ENCODE measurements at places on chromosomes 5 and 9.

DNA sequence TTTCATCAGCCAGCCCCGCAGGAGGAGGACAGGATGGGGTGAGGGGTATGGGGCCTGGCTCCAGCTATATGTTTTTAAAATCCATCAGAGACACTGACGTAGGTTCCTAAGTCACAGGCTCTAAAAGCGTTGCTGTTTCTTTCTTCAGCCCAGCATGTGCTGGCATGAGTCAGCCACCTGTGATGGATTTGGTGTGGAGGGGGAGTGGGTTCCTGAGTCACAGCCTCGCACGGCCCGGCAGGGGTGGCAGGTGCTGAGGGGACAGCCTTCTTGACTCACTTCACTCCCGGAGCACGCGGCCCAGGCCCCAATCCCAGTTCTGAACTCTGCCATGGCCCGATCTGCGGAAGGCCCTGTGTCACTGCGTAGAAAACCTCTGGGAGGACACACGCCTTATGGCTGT is 38.8 kb upstream of the RPL26L1 start:
- H3K4me1 ChIP-seq = no peaks in the 10 kb centered on the region
- no peak overlapping the region for H3K4me3 ChIP-seq
- no peaks in the 10 kb centered on the region for H3K27me3 ChIP-seq

DNA sequence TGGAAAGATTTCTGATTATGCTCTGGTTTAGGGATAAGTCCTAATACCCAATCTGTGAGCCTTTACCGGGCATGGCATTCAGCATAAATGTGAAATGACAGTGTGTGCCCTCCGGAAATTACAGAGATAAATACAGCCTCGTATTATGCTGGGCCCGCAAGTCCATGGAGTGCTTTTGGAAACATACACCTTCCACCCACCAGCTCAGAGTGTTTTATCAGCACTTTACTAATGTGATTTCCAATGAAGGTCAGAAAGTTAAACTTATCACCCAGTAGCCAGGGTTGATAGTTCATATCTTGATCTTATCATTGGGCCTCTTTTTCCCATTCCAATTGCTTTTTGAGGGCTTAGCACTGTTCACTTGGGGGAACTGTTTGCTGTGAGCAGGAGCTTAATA is 94.8 kb downstream of the SGCD start:
- H3K27ac ChIP-seq = no peak overlapping the region
- H3K36me3 ChIP-seq = no peaks in the 10 kb centered on the region
- no peak for DNase-seq
- H3K4me1 ChIP-seq = no peaks in the 10 kb centered on the region
- peaks cover 2% of the 10 kb centered on the region for H3K27me3 ChIP-seq

GRCh38 chr9:110707419-110707818 is 38.8 kb downstream of the MUSK start:
- H3K4me3 ChIP-seq = no peak overlapping the region
- H3K27ac ChIP-seq = no peak overlapping the region
- H3K4me1 ChIP-seq = no peaks in the 10 kb centered on the region

- DNase-seq = no peak
- H3K36me3 ChIP-seq = peaks cover 5% of the 10 kb centered on the region
Measured at GRCh38 chr5:137651022-137651421, 84.9 kb downstream of the KLHL3 start.

DNA sequence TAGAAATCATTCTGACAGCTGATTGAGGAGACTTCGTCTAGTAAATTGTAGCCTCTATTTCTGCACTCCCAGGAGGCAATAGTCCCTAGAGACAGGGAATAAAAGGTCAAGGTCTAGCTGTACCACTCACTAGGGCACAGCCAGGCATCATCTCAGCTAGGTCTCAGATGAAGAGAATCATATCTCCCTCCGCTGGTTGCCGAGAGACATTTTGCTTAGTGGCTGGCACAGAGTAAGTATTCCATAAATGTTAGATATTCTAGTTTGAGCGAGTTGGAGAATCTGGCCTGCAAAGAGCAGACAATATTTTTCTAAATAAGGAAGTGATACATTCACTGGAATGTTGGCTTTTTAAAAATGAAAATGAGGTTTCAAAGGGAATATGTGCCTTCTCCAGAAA is 180.4 kb upstream of the ACTBL2 start:
- no peaks in the 10 kb centered on the region for H3K27me3 ChIP-seq
- H3K4me1 ChIP-seq = peaks cover 31% of the 10 kb centered on the region
- no peak overlapping the region for H3K27ac ChIP-seq
- no peak overlapping the region for H3K4me3 ChIP-seq
- no peak for DNase-seq
